ENCODE measurements at places on chromosomes 7 and 10.

- DNase-seq, result peak; percentile 7
These were observed 380.9 kb downstream of the LRRTM3 start for GRCh38 chr10:67306588-67307205.

DNA sequence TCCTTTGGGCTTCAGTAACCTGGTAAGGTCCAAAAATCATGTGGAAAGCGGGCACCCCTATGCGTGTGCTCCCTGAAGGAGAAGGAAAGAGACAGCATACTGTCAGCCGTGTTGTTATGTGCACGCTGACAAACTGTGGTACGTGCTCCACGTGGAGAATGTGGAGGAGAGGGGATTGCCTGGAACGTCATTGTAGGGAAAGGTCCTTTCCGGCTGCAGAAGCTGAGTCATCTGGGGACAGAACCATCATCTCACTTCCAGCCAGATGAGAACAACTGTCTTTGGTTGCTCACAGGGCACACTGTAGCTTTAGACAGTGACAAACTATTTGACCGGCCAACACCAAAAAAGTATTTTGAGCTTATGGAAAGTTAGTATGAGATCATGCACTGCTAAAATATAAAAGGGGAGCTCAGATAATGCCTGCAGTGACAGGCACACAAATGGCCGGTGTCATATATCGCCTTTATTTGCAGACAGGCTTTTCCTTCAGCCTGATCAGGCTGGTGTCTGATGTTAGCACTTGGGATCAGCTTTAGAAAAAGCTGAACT lies 38.8 kb upstream of the GRB10 start:
- DNase-seq, result no peak

- DNase-seq, result no peak
These were observed 10.2 kb upstream of the UTF1 start for GRCh38 chr10:133219782-133220181.

DNA sequence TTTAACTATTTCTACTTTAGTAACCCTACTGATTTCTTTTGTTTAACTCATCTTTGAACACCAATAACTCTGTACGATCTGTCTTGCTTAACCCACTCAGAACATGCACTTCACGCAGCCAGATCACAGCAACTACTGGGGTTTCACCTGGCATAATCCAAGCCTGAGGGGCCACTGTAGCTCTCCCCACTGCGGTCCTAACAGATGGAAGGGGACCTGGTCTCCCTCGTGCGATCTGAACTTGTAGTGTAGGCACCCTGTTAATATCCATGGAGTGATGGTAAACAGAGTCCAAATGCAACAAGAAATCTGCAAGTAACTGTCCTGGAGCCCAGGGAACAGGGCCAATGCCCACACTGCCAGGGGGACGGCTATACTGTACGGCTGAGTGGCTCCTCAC lies 45.5 kb downstream of the INSIG1 start:
- no peak for DNase-seq

GRCh38 chr10:123526356-123527064 lies 139.6 kb upstream of the GPR26 start:
- DNase-seq, result peak; percentile 52

DNA sequence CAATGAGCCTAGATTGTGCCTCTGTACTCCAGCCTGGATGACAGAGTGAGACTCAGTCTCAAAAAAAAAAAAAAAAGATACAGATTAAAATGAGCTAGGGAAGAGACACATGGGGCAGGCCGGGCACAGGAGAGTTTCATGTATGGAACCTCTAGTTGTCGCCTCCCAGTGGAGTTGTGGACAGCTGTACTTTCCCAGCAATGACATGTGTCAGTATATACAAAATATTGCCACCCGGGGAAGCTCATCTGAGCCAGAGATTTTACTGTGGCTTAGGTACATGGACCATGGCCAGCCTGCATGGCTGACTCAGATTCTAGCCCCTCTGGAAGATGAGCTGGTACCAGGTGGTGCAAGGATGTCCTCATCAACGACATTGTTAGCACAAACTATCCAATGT lies 87.4 kb downstream of the COL26A1 start:
- no peak for DNase-seq

DNA sequence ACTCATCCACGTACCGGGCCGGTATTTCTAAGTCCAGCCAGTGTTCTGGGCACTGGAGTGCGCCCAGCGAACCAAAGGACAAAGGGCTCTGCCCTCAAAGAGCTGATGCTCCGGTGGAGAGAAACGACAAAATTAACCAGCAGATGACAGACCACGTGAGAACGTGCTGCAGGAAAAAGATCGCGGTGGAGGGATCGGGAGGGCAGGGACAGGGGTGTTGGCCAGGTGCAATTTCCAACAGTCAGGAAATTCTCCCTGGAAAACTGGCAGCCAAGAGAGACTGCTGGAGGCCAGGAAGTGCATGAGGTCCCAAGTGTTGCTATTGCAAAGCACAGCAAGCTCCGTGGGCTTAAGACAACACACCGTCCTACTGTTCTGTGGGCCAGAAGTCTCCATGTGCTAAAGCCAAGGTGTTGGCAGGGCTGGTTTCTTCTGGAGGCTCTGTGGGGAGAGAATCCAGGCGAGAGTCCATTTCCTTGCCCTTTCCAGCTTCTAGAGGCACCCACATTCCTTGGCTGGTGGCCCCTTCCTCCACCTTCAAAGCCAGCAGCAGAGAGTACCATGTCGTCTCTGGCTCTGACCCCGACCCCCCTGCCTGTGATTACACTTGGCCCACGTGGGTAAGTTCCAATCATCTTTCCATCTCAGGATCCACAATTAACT lies 21.3 kb upstream of the AMZ1 start:
- no peak for DNase-seq

DNA sequence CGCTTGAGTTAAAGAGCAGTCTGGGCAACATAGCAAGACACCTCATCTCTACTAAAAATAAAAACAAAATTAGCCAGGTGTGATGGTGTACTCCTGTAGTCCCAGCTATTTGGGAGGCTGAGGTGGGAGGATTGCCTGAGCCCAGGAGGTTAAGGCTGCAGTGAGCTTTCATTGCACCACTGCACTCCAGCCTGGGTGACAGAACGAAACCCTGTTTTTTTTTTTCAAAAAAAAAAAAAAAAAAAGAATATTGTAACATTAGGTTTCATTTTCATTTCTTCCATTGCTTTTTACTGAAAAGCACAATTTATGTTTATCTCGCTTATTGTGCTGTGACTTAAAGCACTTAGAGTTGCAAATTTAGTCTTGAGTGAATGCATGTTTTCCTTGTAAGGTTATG lies 80.0 kb downstream of the MLLT10 start:
- DNase-seq, result no peak

GRCh38 chr10:79982861-79983260 lies 34.0 kb upstream of the SFTPD start:
- peak; percentile 19 for DNase-seq

DNA sequence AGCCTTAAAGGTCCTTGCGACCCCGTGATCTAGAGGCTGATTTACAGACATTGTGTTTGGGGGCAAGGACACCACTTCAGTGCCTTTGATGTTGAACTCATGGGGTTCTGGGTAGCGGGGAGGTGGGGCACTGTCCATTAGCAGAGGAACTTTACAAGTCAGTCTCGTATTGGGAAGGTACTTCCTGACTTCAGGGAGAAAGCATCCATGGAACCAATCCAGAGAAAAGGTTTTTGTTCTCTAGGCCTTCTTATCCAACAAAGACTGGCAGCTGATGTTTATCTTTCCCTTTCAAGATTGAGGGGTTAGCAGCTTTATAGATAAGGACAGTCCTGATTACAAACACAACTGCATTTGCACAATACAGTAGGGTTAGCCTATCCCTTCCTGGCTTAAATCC lies 2.8 kb downstream of the GTPBP10 start:
- no peak for DNase-seq

- DNase-seq, result no peak
These were observed 2.7 kb downstream of the OPN4 start for GRCh38 chr10:86657011-86657395.

- DNase-seq, result no peak
These were observed 21.4 kb upstream of the GPR146 start for GRCh38 chr7:1022801-1023465.

GRCh38 chr7:122143751-122144711 lies at the start of gene AASS:
Gene AASS (minus strand): TSS chr7:122144249. CDS start chr7:122133726, 10,523 bp downstream.
- peak; percentile 91 for DNase-seq

- no peak for DNase-seq
These were observed 45.8 kb downstream of the GLCCI1 start for GRCh38 chr7:8014399-8014798.

DNA sequence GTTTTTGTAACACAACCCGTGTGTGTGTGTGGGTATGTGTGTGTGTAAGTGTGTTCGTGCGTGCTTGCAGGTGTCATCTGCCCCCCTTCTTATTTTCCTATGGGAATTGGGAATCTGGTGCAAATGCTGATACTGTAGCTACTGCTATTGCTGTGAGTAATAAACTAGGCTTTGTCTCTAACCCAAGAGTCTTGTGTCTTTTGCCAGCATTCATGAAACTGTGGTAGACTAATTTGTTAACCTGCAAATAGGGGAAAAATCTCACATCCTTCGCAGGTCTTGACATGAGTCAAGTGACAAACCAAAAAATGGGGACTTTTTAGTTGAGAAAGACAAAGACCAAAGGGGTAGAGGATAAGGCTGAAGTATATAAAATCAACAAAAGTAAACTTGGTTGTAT lies 57.9 kb upstream of the FAM133B start:
- no peak for DNase-seq

GRCh38 chr7:134599371-134599770 lies 47.3 kb upstream of the BPGM start:
- no peak for DNase-seq

GRCh38 chr10:44749151-44749550 lies 162.0 kb upstream of the TMEM72 start:
- DNase-seq, result no peak

- DNase-seq, result no peak
These were observed 2.9 kb downstream of the RBM20 start for GRCh38 chr10:110647136-110647430.

DNA sequence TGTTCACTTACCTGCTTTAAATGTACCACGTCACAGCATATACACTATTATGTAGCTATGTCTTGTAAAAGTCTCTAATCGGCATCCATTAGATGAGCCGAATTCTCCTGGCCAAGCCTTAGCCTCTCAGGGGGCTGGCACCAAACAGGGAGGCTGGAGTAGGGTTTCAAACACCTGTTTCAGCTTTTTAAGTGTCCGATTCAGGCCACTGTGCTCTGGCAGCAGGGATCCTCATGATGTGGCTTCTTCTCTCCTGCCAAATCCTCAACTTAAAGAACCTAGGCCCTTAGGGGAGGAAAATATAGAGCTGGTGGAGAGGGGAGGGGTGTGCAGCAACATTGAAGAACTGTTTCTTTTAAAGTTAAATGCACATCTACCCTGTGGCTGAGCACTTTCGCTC lies 68.5 kb upstream of the NFKB2 start:
- DNase-seq, result no peak

DNA sequence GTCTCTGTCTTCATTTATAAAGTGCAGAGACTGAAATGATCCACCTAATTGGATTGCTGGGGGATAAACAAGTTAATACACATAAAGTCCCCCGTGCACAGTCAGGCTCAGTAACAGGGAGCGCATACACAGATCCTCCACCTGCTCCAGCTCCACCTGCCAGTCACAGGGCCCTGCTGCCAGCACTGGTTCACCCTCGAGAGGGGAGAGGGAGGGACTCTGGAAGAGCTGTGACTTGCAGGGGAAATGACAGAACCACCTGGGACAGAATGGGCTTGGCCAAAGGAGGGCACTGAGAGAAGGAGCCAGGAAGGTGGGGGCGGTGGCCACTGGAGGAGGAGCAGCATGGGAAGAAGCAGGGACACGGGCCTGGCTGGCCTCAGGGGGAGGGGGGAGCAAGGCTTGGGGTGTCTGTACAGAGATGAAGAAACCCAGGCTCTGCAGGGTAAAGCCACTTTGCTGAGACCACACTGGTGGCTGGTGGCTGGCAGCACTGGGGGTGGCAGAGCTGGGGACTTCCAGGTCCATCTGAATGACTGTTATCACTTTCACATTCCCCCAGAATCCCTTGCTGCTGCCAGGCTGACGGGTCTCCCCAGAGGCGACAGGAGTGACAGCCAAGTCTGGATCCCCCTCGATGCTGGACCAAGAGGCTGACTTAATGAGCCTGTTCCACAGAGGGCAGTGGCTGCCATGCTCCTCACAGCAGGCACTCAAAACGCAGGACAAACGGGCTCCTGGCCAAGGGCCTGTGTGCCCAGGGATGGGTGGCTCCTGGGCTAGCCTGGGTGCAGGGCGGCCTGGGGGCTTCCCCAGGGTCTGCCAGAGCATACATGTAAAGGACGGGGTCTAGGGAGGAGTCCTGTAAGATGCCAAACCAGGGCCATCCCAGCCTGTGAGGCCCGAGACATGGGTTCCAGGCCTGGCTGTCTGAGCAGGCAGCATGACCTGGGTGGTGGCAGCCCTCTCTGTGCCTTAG lies 151.1 kb downstream of the SH3PXD2A start:
- DNase-seq, result no peak

DNA sequence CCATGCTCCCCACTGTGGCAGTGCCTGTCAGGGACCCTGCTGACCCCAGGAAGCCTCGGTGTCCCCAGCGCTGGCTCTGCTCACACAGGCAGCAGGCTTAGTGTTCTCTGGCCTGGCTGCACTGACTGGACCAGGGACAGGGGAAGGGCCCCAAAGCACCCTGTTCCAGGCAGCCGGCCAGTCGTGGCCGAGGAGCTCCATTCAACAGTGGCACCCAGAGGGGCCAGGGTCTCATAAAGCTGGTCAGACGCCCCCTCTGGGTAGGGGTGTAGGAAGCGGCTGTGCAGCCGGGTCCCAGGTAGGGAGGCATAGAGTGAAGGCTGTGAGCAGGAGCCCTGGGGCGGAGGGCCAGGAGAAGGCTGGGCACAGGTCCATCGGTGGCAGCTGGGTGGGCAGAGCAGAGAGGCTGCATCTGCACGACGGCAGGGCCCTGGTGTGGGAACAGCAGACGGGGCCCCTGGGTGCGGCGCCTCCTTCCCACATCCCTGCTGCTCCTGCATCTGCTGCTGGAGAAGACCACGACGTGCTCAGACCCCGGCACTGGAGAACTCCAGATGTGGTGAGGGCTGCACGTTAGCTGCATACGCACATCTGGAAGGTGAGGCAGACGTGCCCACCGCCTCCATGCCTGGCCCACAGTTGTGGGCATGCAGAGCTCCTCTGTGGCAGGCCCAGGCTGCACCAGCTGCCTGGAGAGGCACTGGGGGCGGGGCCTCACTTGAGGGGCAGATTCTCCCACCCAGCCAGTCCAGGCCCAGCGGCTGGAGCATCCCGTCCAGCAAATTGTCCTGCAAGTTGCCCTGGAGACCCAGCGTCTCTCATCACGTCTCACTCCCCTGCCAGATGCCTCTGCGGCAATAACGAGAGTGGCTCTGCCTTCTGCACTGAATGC lies 25.1 kb downstream of the MNX1 start:
- no peak for DNase-seq

GRCh38 chr7:148473703-148474480 lies 116.7 kb upstream of the C7orf33 start:
- DNase-seq, result no peak

- no peak for DNase-seq
These were observed 132.7 kb downstream of the JCAD start for GRCh38 chr10:29926693-29927048.

DNA sequence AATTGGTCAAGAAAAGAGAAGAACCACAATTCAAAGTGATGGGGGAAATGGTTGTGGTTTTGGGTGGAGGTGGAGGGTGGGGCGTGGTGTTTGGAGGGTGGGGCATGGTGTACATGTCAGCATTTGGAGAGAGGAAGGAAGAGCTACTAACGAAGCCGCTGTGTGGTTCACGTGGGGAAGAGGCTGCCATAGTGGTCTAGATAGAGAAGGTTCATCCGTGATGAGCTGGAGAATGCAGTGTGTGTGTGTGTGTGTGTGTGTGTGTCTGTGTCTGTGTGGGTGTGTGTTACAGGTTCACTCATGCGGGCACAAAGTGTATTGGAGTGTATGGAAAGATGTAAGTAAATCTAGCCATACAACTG lies 6.1 kb upstream of the VCL start:
- DNase-seq, result peak; percentile 90
